ENCODE measurements at places on chromosomes 7 and 10.

DNA sequence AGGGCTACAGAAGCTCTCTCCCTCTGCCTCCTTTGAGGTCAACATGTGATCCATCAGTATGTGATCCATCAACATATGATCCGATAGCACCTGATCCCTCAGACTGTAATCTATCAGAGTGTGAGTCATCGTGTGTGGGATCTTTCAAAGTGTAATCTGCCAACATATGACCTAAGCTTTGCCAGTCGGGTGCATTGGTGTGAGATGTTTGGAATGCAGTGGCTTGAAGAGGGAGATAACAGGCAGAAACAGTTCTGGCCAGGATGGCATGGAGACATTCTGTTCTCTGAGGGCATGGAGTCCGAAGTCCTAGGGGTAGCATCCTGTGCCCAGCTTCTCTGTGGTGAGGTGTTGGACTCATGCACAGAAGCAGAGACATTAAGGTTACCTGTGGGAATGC, 217.7 kb upstream of the ETV1 start:
- DNase-seq = no peak

GRCh38 chr10:84537447-84537931, 209.1 kb downstream of the CCSER2 start:
- no peak for DNase-seq

DNA sequence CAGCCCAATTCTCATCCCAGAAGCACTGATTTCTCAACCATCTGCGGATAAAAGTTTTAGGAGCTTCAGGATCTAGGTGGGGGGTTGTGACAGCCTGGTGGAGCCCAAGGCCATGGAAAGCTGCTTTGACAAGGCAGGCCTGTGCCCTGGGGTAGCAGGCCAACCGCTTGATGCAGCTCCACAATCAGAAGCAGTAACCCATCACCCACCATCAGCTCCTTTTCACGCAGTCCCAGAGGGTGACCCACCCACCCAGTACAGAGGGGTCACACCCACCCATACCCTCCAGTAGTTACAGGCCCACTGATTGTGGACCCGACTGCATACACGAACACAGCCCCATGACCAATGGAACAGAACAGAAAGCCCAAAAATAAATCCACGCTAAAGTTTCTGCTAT, 253.9 kb downstream of the AHR start:
- DNase-seq = no peak

GRCh38 chr10:49001870-49002672, 62.4 kb upstream of the LRRC18 start:
- DNase-seq = no peak

DNA sequence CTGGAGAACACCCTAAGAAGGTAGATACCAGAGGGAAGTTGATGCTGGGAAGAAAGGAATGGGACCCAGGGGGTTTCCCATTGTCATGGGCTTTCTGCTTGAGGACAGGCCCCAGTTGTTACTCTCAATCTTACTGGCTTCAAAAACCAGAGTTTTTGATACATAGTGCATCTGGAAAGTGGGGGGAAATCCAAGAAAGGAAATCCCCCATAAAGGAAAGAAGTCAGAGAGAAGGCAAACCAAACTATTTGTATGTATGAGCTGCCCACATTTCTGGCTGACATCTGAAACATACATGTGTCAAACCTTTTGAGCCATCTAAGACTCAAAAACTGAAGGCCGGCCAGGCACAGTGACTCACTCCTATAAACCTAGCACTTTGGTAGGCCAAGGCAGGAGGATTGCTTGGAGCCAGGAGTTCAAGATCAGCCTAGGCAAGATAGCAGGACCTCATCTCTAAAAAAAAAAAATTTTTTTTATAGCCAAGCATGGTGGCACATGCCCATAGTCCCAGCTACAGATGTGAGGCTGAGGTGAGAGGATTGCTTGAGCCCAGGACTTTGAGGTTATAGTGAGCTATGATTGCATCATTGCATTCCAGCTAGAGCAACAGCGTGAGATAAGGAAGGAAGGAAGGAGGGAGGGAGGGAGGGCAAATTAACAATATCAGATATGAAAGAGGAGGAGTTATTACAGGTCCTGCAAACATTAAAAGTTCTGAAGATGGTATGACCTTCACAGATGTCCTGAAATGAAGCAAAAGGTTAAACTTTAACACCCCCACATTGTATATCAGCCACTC, 6.7 kb upstream of the COA1 start:
- no peak for DNase-seq

DNA sequence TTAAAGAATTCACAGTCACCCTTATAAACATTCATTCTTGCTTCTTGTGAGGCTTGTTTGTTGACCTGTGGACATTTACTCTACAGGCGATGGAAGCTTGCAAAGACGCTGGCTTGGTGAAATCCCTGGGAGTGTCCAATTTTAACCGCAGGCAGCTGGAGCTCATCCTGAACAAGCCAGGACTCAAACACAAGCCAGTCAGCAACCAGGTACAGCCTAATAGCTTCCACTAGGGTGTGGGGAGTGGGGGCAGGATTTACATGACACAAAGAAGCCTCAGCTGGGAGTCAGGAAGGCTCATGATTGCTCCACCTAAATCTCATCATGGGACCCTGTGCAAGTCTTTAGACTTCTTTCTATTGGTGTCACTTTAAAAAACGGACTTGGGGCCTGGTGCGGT, 29.0 kb downstream of the AKR1D1 start:
- no peak for DNase-seq

GRCh38 chr7:35485436-35485835, 209.5 kb downstream of the HERPUD2 start:
- DNase-seq = no peak

DNA sequence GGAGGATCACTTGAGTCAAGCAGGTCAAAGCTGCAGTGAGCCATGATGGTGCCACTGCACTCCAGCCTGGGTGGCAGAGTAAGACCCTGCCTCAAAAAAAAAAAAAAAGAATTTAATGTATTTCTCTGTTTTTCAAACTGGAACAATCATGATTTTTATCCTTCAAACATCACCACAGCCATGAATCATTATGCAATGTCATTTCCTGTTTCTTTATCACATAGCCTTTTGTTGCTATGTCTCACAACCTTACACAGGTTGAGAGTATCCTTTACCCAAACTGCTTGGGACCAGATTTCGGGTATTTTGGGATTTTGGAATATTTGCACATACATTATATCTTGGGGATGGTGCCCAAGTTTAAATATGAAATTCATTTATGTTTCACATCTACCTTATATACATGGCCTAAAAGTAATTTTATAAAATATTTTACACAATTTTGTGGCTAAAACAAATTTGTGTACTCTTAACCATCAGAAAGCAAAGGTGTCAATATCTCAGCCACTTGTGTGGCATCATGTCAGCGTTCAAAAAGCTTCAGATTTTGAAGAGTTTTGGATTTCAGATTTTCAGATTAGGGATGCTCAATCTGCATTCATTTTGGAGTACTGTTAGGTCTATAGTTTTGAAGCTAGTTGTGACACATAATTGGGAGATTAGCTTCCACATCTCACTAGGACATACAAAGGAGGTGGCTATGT, 8.2 kb downstream of the NT5C3A start:
- DNase-seq = no peak

DNA sequence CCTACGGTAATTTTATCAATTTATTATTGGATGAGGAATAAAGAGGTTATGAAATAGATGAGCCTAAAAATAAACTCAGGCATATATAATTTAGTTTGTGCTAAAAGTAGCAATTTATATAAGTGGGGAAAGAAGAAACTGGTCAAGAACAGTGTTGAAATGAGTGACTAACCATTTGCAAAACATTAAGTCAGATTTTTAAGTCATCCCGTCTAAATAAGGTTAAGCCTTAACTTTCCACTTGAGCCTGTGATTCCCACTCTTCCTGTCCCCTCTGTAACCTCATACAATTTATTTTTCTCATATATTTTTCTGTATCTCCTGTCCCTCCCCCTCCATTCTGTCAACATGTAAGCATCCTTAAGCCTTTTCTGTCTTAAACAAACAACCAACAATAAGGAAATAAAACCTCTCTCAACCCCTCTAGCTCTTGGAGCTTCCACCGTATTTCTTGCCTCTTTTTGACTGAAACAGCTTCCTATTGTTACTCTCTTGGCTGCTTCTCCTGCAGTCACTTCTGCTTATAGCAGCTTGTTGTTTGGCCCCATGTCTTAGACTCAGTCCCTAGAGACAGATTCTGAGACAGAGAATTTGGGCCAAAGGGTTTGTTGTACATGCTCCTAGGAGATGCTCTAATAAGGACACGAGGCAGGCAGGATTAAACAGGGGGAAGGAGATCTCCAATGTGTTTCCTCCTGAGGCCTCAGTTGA, 109.7 kb downstream of the GNAI1 start:
- DNase-seq = no peak

DNA sequence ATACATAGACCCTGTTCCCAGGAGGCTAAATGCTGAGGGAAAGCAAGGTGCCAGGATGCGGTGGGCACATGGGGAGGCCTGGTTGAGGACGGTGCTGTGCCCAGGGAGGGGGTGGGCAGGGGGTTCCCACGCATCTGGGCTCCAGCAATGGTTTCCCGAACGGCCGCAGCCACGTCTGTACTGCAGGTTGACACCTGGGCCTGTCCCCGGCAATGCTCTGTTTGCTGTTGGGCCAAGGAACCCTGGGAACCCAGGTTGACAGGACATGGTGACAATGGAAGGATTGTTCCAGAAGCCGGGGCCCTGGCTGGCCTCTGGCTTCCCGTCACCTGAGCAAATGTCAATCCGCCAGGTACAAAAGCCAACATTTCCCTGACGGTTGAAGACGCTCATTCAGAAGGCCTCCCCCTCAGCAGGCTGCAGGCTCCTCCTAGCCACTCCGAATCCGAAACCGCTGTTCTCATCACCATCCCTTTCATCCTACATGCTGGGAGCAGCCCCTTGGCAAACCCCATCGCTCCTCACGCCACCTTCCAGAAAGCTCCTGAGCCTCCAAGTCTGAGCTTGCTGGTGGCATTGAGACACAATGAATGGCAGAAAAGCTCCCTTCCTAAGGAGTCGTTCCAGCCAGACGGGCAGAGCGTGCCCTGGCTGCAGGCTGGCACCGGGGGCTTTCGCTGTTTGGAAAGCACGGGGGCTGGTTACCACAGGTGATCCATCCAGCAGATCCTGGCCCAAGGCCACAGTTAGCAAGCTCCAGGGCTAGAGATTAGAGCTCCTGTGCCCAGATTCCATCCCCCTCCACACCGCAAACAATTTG, 31.2 kb downstream of the SPOCK2 start:
- no peak for DNase-seq

- DNase-seq = no peak
These were observed 244.1 kb upstream of the AKR1E2 start for GRCh38 chr10:4581929-4582328.

GRCh38 chr7:92976931-92977330, 140.6 kb upstream of the CDK6 start:
- DNase-seq = no peak

DNA sequence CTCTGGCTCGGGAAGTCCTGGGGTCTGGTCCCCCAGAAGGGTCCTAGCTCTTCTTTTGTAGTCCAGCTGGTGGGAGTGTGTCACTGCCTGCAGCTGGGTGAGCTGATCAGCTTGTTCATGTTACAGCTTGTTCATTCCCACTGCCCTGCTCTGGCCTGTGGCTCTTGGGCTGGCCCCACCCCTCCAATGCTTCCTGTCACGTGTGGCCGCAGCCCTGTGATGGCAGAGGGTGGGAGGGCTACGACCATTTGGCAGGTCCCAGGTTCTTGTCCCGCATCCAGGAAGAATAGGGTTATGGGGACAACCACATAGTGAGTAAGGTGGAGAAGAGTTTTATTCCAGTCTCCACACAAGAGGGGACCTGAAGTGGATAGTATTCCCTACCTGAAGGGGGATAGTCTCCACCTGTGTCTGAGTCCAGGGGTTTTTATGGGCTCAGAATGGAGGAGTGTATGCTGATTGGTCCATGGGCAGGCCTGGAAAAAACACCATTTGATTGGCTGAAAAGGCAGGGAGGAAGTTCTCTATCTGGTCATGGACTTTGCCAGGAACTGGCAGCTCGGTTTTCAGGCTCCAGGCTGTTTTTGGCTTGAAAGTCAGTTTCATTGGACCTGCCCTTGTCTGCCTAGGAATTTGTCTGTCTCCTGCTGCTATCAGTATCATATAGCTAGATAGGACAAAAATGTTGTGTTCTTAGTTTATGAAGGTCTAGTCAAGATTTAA, 13.1 kb downstream of the SDHAF3 start:
- DNase-seq = no peak

- no peak for DNase-seq
These were observed 169.1 kb downstream of the PTEN start for GRCh38 chr10:88032566-88032965.

DNA sequence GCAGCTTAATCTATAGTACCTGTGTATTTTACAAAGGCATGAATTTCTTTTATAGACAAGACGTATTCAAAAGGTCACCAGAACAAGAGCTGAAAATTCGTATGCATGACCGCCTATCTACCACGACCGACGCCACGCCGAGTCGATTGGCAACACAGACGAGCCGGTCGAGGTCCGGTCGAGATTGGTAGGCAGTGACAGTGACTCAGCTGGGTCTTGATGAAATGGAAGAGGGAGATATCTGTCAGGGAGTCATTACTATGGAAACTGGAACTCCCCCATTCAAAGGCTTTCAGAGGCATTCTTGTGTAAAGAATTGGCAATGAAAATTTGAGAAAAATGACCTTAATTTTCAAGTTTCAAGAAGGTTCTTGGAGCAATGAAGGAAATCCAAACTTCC, 2.1 kb downstream of the ATP5MK start:
- no peak for DNase-seq

All from activated effector memory CD4-positive, alpha-beta T cell treated with Interleukin-2 at 50 U/mL for 16 hours (primary cell).